ENCODE measurements at places on chromosomes 4 and X. TPM values are rescaled to one million over a fixed set of nuclear protein-coding genes. Genes with fewer than 3 reads are reported as not detected.

DNA sequence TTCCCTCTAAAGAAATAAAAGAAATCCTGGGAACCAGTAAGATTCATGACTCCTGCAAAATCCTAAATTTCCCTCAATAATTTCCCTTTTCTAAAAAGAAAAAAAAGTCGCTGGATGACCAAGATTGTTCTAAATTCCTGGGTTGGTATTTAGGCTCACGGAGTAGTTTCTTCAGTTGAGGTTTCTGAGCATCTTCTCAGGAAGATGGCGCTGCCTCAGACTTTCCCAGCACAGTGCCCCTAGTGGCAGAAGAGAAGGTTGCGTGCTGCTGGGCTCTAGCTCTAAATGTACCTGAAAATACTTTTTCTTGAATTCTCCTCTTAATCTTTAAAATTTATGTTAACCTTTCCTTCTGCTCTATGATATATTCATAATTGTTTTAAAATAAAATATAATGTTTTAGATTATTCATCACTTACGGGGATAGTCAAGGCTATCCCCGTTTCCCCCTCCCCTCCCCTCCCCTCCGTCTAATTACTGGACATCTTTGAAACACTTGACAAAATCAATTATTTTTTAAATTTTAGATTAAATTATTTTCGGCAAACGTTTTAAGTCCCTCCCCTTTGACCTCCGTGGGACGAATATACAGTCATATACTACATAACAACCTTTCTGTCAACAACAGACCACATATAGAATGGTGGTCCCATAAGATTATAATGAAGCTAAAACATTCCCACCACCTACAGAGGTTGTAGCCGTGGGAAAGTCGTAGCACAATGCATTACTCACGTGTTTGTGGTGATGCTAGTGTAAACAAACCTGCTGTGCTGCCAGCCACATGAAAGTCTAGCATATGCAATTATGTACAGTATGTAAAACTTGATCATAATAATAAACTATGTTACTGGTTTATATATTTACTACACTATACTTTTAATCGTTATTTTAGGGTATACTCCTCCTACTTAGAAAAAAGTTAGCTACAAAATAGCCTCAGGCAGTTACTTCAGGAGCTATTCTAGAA is 41.0 kb upstream of the GATB start:
- DNase-seq, result peak; percentile 14

The BEX4 gene
- polyA plus RNA-seq, result 0.51 TPM

- no peak for DNase-seq
Observed at GRCh38 chr4:7626531-7626930, 191.8 kb upstream of the PSAPL1 start.

The XIAP gene
- 39.3 TPM for polyA plus RNA-seq

DNA sequence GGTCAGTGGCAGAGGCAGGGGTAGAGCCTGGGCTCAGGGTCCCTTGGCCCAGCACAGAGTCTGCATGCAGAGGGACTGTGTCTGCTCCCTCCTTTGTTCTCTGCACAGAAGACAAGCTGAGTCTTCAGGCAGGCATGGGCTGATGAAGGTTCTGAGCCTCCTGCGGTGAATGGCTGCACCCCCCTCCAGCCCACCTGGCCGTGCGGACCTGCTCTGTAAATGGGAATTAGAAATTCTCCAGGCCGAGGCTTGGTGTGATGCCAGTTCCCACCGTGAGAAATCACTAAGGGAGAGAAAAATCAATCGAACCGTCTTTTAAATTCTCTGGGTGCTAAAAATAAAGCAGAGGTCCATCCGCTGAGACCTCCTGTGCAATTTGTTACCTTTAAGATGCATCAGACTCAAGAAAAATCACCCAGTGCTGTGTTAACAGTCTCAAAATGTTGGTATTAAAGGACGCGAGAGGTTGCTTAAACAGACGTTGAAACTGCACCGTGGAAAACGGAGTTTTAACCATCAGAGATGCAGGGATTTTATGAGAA is 96.0 kb downstream of the WFS1 start:
- DNase-seq, result no peak

GRCh38 chr4:142160509-142160908 is 524.1 kb downstream of the IL15 start:
- no peak for DNase-seq

The NEIL3 gene
- polyA plus RNA-seq, result 25.8 TPM

DNA sequence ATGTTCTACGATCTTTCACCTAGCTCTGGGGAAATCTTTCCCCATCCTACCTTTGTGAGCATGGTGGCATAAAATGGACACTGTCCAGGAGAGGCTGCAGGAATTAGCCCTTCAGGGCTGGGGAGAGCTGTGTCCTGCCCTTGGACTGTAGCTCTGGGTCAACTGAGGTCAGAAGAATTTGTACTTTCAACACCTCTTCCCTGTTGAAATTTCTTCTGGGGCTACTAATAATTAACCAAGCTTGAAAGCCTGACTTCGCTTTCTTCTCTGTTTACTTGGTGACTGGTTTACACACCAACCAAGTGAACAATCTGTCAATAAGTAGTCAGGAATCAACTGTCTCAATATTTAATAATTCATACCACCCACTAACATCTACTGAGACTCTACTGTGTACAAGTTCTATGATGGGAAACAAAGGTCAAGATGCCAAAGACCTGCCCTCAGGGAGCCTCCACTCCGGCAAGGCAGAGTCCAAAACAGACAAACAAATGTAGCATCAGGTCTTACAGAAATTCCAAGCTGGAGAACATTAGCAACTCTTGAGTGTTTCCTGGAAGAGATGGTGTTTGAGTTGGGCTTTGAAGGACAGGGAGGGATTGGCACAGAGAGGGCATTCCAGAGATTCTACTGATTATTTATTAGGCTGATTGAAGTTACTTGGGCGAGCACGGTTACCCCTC is 113.1 kb downstream of the ENPP6 start:
- DNase-seq, result peak; percentile 87

Data from A549 (cell line).